ENCODE measurements at places on chromosomes 7 and 10.

- no peak for DNase-seq
These were observed 370.5 kb downstream of the MDFIC start for GRCh38 chr7:115292381-115292780.

- no peak for DNase-seq
These were observed 2.8 kb upstream of the ZNF777 start for GRCh38 chr7:149463500-149464161.

GRCh38 chr10:11401264-11402235 is 209.9 kb downstream of the USP6NL start:
- DNase-seq: peak; percentile 7

GRCh38 chr10:59968705-59969104 is 62.3 kb upstream of the CCDC6 start:
- no peak for DNase-seq

GRCh38 chr7:157439761-157440160 is 103.0 kb downstream of the DNAJB6 start:
- DNase-seq: no peak

- DNase-seq: peak; percentile 19
These were observed 537 bp downstream of the FOXK1 start for GRCh38 chr7:4682621-4683042.

DNA sequence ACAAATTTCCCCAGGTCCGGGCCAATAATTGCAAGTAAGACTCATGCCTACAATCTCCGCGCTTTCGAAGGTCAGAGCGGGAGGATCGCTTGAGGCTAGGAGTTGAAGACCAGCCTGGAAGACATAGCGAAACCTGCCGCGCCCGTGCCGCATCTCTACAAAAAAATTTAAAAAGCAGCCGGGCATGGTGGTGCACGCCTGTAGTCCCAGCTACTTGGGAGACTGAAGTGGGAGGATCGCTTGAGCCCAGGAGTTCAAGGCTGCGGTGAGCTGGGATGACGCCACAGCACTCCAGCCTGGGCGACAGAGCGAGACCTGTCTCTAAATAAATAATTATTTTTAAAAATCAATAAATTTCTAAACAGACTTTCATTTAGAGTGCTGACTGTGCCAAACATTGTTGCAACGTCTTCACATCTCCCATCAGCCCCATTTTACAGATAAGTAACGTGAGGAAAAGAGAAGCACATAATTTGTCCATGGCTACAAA is 494 bp upstream of the CFAP43 start:
- DNase-seq: no peak

GRCh38 chr10:108989976-108990375 is 933.3 kb downstream of the XPNPEP1 start:
- DNase-seq: no peak

DNA sequence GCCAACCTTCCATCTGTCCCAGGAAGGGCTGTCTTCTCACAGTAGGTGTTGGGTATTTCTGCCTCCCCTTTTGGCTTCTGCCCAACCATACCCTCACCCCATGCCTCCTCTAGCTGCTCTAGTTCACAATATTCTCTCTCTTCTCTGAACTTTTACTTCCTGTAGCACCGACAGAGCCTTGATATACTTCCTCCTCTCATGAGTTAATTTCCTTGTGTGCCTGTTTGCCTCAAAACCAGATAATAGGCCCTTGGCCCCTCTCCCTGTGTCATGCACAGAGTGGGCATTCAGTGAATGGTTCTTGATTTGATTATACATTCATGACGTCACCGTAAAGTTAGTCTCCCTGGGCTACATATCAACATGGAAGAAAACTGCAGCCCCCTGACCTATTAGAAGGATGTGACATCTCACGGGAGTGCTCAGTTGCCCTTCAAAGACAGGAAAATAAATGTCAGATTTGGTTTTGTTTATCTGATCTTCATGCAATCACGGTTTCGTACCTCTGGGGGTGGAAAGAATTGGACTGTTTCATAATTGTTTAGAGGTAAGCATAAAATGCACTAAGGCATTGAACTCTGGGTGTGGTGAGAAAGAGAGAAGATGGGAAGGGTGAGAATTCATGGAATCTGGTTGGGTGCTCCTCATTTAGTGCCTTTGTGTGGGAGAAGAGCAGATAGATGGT is 127.7 kb downstream of the ITIH5 start:
- DNase-seq: no peak

DNA sequence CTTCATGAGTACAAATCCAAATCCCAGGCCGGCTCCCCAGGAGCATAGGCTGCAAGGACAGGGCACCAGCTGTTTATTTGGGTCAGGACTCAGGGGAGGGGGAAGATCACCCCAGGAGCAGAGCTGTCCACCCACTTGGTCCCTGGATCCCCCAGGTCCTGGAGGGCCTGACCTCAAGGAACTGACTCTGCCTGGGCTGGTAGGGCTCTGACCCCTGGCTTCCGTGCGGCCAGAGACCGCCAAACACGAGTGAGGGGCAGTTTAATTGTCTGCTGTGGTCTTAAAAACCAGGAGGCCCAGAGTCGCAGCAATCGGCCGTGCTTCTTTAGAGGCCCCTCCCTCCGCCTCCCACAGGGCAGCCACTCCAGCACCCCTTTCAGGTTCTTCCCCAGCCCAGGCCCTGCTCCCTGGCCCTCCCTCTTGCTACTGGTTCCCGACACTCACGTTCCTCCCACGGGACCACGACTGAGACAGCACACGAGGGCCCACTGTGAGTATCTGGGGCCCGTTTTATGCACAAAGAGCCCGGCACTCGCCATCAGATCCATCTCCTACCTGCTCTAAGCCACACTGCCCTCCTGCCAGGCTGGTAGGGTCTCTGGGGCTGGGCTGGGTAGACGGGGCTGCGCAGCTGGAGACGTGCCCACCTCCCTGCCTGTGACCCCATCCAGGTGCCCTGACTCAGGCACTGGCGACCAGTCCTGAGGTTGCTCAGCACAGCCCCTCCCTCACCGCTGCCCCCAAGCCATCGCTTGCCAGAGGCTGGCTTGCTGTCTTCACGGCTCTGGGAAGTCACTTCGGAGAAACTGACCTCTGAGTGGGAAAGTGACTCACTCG is 30.0 kb upstream of the CFAP46 start:
- DNase-seq: no peak

DNA sequence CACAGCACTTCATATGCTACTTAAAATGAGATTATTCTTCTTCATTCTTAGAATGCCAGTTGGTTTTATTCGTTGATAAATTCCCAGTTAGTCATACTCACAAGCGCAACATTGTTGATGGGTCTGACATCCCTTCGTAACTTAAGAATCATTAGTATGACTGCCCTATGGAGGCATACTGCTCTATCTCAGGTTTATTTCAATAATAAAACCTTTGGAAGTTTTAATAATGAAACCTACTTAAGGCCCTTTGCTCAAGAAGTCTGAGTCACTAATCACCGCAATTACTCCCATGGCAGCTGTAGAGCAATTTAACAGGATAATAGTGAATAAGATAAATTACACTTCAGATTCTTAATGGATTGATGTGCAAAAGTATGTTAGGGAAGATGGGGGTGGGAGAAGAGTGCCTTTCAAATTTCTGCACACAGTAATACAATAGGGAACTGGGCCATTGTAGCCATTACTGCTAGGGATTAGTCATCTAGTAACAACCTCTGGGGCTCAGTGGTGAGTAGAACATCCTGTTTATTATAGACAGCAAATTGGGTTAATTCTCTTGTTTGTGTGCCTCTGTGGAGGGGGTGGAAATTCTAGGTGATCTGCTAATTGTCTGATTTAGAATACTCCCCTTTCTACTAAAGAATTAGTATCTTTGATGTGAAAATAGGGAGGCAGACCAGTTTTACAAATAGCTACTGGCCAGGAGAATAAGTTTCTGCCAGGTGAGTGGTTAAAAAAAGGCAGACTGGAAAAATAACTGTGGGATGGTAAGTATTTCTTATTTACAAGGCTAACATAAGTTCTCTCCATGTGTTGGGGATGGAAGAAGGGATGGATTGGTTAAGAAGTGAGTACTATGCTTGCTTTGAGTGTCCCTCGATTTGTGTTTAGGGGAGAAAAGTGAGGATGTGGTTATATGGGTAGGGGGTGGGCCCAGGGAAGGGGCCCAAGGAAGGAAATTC is 74.5 kb upstream of the VKORC1L1 start:
- peak; percentile 52 for DNase-seq

DNA sequence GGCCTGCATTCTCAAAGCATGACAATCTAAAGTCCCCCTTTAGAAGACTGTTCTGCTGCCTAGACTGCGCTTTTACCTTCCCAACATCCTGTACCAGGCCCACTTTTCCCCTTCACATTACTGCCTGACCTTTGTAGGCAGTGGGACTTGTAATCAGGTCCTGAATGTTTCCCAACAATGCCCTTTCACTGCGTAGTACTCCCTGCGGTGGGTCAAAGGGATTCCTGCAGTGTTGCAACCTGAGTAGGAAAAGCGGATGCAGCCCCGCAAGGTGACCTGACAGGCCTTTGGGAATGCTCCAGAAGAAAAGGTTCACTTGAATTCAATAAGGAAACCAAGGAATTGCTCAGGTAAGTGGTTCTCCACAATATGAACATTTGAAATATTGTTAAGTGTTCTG is 4.9 kb upstream of the TCAF1 start:
- no peak for DNase-seq
